ENCODE measurements at places on chromosomes 13 and 19.

GRCh38 chr13:62931853-62932252, 1516.2 kb upstream of the PCDH20 start:
- no peak for DNase-seq

DNA sequence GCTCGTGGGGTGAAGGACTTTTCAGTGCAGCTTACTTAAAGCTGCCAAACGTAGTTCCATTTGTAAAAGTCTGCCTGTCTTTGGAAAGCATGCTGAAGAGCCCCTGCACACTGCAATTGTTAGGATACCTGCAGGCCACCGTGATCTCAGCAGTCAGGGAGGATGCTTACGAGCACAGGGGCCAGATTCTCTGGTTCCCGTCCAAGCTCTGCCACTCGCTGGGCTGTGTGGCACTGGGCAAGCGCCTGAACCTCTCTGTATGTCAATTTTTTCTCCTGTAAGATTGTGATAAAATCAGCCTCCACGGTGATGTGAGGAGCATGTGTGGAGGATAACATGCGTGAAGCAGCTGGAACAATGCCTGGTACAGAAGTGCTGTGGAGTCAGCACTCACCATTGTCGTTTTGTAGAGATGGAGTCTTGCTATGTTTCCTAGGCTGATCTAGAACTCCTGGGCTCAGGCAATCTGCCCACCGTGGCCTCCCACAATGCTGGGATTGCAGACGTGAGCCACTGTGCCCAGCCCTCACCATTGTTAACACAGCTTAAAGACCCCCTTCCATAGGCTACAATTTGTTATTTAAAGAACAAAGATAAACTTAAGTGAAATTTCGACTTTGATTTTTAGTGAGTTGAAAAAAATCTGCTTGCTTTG, 3.5 kb downstream of the ADPRHL1 start:
- DNase-seq = no peak

DNA sequence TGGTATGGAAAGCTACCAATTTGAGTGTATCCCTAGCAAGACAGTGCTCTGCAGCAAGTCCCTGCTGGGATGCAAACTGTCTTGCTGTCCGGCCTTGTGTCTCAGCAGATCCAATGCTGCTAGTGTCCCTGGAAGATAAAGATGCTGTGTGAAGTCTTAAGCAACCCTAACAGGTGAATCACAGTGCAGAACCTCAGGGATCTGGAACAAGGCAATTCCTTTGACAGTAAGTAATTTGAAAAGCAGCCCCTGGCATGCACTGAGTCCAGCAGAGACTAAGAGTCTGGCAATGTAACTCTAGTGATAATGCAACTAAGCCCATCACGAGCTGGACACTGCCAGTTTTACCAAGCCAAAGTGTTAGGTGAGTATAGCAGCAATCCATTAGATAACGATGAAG, 1.7 kb upstream of the UCHL3 start:
- no peak for DNase-seq

- no peak for DNase-seq
Measured at GRCh38 chr13:112832811-112833210, 136.2 kb upstream of the MCF2L start.

DNA sequence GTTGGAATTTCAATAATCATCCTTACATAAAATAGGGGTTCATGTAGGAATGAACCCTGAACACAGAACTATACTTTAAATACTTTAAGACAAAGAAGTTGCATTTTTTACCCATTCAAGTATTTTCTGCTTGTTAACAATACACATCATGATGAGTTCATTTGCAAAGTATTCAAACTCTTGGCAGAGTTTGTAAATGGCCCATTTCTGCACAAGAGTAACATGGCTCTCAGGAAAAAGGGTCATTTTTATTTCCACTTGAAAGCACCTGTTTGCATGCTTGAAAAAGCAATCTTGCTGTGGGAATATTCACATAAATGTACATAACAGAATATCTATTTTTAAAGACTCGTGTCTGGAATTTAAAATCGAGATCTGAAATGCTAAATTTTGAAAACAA, 18.1 kb downstream of the ESD start:
- no peak for DNase-seq

- no peak for DNase-seq
Measured at GRCh38 chr13:105798541-105798940, 736.9 kb downstream of the EFNB2 start.

DNA sequence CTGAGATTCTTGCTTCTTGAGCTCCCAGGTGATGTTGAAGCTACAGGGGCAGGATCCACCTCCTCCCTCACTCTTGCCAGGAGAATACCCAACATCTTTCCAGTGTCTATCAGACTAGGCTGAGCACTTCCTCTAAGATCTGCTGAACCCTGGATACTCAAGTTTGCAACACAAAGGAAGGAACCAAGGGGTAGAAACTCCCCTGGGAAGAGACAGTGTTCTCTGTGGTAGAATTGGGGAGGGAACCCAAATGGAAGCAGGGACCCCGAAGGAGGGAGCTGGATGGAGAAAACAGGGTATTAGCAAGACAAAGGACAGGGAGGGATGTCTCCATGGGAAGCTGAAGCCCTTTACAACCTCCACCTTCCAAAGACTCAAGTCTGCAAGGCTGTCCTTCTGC, 117.6 kb downstream of the DNAJC15 start:
- no peak for DNase-seq

GRCh38 chr19:48718711-48719231, 754 bp downstream of the MAMSTR start:
- no peak for DNase-seq

- DNase-seq = no peak
Measured at GRCh38 chr13:80050252-80050651, 290.7 kb downstream of the SPRY2 start.

DNA sequence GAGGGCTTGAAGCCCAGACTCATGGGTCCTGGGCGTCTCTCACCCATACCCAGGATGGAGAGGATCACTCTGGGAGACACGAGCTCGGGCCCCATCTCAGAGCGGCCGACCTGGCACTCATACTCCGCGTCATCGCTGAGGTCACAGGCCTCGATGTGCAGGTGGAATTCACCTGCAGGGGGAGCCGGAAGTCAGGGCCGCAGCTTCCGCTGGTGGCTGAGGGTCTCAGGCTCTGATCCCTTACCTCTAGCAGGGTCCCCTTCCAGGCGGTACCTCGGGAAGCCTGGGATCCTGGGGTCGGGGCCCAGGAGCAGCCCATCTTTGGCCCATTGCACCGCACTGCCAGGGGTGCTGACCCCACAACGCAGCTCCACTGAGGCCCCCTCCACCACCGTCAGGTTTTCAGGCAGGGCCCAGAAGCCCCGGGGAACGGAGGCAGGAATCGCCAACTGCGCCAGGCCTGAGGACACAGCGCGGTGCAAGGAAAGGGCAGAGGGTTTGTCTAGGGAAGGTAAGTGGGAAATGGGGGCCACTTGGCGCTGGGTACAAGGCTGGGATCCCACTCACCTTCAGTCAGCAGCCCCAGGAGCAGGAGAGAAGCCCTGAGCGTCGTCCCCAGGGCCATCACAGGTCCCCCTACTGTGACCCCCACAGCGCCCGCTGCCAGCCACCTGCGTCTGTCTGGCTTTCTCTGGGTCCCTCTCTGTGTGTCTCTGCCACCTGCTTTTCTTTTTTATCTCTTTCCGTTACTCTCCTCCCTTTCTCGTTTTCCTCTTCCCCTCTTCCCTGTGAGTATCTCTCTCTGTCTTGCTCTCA, 883 bp downstream of the NPHS1 start:
- no peak for DNase-seq

DNA sequence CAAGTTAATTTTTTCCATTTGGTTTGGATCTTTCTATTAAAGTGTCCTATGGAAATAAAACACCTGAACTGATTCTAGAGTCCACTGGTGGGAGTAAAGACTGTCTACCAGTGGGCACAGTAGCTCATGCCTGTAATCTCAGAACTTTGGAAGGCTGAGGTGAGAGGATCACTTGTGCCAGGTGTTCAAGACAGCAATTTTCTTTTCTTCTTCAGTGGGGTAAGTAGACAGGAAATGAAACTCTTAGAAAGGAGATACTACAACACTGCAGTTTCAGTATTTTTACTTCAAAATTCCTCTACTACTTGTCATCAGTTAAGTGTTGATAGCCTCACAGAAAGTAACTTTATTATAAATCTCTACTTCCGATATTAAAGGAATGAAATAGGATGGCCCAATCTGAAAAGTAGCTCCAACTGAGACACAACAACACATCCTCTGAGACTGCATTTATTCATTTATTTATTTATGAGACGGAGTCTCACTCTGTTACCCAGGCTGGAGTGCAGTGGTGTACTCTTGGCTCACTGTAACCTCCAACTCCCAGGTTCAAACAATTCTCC, 26.3 kb downstream of the DNMT1 start:
- no peak for DNase-seq

- DNase-seq = no peak
Measured at GRCh38 chr13:105342281-105342820, 1193.1 kb downstream of the EFNB2 start.

DNA sequence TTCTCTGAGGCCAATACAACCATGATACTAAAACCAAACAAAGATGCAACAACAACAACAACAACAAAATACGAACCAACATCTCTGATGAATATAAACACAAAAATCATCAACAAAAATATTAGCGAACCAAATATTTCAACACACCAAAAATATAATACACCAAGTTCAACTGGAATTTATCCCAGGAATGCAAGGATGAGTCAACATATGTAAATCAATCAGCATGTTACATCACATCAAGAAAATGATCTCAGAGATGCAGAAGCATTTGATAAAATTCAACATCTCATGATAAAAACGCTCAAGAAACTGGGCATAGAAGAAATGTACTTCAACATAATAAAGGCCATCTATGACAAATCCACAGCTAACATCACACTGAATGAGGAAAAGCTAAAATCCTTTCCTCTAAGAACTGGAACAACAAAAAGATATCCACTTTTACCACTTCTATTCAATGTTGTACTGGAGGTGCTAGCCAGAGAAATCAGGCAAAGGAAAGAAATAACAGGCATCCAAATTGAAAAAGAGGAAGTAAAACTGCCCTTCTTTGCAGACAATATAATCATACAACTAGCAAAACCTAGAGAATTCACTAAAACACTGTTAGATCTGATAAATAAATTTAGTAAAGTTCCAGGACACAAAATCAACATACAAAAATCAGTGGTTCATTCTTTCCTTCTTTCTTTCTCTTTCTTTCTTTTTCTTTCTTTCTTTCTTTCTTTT, 2448.7 kb upstream of the PCDH20 start:
- DNase-seq = no peak

DNA sequence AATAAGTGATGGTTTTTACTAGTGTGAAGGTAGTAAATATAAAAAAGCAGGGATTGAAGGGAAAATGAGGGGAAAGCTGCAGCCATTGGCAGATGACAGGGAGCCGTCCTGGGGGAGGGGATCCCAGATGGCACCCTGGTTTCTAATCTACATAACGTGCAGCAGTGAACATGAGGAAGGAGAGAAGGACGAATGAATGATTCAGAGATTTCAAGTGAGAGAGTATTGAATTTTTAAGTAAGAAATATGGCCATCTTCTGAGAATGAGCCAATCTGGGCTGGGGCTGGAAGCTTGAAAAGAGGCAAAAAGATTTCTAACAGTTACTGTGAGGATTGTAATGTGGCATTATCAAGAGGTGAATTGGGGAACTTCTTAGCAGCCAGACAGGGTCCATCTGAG, 414.2 kb downstream of the MYO16 start:
- DNase-seq = no peak

DNA sequence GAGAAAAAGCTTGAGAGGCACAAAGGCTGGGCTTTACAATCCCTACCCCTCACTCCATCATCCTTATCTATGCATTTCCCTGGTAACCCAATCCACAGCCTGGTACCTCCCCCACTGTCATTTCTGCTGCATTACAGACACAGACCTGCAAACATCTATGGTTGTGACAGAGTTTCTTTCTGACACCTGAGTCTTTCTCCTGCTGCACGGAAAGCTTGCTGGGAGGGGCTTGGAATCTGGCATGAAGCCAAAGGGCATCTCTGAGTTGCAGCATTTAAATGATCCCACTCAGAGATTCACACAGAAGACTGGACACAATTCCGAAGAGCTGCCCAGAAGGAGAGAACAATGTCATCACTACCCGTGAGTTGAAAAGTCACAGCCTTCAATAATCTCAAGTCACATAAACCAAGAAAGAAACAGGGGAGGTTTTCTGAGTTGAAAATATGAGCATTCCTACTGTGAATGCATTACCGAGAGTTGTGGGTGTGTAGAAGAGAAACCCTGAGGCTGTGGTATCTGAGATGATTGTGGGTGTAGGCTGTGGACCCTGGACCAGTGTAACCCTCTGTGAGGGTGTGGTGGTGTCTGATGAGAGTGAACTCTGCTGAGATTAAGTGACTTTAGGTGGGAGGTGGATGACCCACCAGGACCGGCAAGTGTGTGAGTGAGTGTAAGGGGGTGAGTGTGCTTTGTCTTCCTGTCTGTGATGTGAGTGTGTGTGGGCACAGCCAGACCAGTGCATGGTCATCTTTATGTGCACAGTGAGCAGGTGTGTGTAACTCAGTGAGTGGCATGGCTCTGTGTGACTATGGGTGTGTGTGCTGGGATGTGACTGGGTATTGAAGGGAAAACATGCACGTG, at the start of gene LGALS14:
Gene LGALS14, plus strand, starts transcription at position 301 of the 864 bp plus-strand sequence. Its CDS starts 48 bp downstream, at position 349.
- no peak for DNase-seq

DNA sequence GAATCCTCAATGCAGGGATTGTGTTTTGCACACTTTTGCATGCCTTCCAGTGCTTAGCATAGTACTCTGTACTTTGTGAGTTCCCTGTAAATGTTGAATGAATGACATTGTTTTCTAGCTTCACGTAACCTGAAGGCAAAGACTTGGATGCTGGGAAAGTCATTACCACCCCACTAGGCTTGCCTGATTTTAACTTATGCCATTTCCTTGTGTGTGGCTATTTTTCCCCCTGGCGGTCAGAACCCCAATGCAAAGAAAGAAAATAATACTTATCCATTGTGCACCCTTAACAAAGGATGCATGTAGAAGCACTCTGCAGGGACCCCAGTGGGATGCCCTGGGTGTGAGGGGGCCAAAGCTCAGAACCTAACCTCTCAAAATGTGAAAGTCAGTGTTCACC, 1.2 kb upstream of the ENOX1 start:
- no peak for DNase-seq

GRCh38 chr13:109595471-109595870, 190.9 kb downstream of the IRS2 start:
- DNase-seq = no peak

DNA sequence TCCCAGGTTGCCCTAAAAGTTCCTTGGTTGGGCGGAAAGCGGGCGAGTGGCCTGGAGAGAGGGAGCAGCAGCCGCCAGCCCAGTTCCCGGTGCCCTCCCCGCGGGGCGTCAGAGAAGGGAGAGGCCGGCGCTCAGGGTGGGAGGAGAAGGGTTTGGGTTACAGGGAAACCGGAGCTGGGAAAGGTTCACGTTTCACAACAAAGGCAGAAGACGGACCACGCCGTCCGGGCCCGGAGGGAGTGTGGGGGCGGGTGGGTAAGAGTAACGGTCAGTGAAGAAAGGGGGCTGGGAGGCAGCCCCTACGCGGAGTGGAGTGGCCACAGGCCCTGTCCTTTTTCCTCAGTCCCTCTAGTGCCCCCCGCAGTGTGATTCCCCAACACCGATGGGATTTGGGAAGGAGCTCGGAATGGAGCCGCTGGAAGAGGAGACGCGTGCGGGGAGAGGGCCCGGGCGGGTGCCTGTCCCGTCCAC, 1.6 kb downstream of the SIX5 start:
- DNase-seq = no peak

GRCh38 chr13:96248103-96248502, 158.2 kb downstream of the HS6ST3 start:
- DNase-seq = no peak

Measured in activated CD4-positive, alpha-beta T cell treated with anti-CD3 and anti-CD28 coated beads, Interleukin-2, amount 10 ng/mL, durations not matched to agents 7 days and 5 days (primary cell).